ENCODE measurements at places on chromosomes 13 and 19.

DNA sequence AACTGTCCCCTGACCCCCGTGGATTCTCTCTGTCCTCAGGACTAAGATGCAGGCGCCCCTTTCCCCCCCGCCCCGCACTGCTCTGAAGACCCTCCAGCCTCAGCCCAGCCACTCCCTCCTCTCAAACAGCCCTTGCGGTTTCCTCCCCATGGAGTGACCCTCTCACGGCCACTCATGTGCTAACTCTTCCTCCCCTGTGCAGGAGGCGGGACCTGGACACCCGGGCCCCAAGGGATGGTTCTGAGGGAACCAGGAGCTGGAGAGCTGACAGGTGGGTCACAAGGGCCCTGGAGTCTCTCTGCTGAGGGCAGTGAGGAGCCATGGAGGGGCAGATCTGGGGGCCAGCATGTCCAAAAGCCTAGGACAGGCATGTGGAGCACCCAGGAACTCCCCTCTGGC is 1.9 kb downstream of the ISOC2 start:
- no peak for DNase-seq

DNA sequence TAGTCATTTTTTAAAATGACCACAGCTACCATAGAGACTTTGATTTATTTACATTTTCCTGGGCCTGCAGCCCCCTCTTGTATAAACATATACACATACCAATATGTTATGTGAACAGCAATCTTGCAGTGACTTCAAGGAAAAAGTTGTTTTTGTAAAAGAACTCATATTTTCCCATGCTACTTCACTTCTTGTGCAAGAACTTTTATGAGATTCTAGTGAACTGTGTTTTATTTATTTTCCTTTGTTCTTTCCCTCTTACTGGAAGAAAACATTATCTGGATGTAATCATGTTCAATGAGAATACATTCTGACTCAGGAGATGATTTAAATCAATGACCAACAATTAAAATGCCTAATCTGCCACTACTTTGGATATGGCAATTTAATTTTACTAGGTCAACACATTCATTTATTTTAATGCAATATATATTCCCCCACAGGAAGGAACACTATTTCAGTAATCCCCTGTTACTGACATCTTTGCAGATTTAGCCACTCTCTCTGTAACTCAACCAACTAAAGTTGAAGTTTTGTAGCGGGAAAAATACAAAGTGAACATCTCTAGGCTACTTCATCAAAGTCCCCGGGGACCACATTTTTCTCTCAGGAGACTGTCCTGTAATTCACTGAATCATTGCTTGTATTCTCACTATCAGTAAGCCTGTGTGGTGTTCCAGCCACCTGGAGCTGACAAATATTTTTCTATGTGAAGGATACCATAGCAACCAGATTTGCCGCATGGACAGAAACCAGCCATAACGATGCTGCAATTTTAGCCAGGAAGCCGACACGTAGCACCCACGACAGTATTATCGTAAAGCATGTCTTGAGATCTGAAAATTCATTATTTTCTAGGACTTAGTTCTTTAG is 90.5 kb downstream of the STARD13 start:
- DNase-seq = peak; percentile 89

DNA sequence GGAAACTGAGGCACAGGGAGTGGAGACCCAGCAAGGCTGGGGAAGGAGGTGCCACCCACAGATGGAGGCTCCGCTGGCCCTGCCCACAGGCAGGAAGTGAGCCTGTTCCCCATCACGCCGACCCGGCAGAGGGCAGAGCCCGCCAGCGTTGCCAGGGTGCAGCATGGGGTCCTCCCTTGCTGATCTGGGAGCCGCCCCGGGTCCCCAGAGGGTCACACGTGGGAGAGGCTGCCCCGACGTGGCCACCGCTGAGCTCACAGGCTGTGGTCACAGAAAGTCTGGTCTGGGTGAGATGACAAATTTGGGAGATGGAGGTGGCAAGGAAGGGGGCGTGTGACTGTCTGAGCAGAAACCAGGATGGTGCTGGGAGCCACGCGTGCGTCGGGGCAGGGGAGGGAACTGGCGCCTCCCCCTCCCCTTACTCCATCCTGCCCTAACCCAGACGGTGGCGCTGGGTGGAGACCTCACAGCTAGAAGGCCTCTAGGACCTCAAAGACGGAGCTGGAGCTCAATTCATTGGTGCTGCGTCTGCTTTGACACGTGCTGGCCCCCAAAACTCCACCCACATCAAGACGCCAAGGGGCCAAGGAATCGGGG is 7.7 kb downstream of the MEX3D start:
- DNase-seq = no peak

DNA sequence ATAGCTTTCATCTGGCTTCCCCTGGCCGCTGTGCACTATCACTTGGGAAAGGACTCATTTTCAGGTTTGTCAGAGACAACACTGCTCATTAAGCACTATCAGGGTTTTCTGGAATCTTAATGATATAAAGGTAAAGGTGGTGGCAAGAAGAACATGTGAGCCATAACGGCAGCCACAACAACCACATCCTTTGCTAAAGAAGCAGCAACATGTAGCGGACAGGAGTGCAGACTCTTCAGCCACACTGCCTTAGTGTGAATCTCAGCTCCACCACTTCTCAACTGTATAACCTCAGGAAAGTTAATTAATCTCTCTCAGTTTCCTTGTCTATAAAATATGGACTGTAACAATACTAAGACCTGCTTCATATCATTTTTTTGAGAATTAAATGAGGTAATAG is 24.1 kb upstream of the MIR17HG start:
- no peak for DNase-seq

- no peak for DNase-seq
Measured at GRCh38 chr13:30334663-30335386, 27.5 kb upstream of the KATNAL1 start.

GRCh38 chr19:34350161-34350561 is 14.8 kb upstream of the GPI start:
- no peak for DNase-seq

- no peak for DNase-seq
Measured at GRCh38 chr19:30047432-30047831, 105.4 kb downstream of the URI1 start.

DNA sequence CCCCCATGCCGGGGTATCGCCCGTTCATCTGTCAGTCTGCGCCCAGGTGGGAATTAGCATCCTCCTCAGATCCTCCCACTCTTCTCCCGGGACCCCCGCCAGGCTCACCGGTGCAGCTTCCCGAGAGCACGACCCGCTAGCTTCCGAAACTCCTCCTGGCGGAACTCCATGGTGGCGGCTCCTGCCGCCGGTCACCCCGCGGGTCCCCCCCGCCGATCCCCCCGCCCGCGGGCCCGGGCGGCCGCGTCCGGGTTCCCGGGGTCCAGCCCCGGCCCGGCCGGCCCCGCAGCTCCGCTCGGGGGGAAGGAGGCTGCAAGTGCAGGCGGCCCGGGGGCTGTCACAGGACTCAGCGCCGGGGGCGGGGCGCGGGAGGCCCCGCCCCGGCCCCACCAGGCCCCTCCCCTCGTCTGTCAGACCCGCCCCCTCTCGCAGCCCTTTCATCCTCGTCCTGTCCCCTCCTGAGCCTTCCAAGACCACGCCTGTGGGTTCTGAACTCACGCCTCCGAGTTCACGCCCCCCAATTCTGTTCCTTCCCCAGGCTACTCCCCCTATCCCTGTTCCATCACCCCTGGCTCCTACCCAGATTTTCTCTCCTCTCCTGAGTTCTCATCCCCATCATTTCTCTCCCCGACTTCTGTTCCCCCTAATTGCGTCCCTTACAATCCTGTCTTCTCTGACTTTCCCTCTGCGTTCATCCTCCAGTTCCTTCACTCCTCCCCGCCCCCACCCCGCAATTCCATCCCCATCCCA is at the start of gene SLC17A7:
SLC17A7 (minus strand) TSS at position 318 of the 750 bp plus-strand sequence; CDS start at position 170, 148 bp downstream.
- no peak for DNase-seq
